ENCODE measurements at places on chromosomes 7 and 10.
A peak's percentile ranks its signal among the peaks of the same experiment; 100 is the strongest.

GRCh38 chr7:50404392-50404791 is 45.8 kb downstream of the FIGNL1 start:
- DNase-seq, result no peak

DNA sequence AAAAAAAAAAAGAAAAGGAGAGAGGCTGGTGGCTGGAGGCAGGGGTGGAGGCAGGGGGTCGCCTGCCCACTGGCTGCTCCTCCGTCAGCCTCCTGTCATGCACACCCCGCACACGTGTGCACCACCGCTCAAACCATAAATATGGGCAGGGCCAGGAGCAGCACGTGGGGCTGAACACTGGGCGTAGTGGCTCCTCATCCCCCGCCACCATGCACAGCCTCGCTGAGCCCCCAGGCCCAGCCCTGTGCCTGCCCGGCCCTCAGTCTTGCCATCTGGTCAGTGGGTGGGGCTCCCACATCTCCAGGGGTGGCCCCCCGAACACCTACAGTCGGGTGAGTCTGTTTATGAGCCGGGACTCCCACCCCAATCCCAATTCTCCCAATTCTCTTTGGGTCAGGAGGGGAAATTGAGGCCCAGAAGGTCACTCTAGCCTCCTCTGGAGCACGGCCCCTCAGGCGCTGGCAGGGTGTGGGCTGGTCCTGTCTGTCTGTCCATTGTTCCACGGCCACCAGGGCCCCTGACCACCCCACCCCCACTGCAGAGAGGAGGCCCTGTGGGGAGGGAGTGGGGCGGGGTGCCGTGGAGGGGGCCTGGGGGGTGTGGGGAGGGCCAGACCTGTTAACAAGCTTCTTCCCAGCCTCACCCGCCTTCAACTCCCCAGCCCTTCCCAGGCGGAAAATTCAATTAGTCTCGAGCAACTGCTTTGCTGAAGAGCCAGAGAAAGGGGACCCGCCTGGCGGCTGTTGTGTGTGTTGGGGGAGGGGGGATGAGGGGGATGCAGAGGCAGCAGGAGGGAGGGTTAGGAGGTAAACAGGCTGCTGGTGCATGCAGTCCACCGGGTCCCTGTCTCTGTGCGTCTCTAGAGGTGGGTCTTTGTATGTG is 19.5 kb upstream of the GRIFIN start:
- DNase-seq, result no peak

DNA sequence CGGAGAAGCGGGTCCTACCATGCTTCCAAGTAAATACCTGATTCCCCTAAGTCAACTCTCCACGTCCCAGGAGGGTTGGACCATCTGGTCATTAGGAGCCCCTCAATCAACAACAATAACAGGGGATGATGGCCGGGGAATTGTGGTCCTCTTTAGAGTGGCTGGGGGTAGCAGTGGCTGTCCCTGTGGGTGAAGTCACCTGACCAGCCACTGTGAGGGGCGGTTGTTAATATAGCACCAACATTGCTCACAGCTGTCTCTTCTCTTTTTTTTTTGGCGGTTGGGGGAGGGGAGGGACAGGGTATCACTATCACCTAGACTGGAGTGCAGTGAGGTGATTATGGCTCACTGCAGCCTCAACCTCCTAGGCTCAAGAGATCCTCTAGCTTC is 67.9 kb downstream of the SPDYE5 start:
- no peak for DNase-seq

DNA sequence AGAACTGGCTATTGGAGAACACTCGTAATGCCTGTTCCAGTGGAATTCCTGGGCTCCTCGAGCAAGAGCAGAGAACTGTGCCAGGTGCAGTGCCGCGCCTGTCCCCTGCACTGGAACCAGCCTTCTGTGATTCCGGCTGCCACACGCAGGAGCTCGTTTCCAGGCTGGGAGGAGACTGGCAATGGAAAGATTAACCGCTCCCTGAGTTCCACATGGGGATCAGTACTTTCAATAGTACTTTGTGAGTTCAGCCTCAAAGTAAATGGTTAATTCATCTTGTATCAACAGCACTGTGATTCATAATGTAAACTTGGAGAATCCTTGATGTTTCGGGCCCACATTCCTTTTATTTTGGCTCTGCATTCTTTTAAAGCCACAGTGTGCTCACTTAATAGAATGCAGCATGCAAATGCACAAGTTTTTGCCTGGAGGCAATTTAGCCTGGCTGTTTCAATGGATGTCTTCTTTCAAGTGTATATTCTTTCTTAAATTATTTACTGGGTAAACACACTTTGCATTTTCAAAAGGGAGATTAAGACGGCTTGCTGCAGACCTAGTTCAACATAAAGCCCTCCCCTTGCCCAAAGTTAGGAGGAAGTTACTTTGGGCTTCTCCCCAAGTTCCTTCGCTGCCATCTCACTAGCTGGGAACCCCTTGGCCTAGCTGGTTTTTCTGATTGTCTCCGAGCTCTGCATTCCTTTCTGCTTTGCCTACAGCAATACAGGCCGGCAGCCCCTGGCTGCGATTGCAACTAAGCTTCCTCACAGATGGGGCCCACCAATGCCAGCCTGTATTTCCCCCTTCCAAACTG is 138.1 kb upstream of the TCF7L2 start:
- DNase-seq, result peak; percentile 96

Measured in fibroblast of gingiva (primary cell).